Forelimb muscle (tissue), 1 donor: ENCODE measurements at places on chromosomes 4 and X. TPM values are rescaled to one million over a fixed set of nuclear protein-coding genes. Genes with fewer than 3 reads are reported as not detected.

TRAM1L1 gene
- polyA plus RNA-seq = 4.4 TPM

GPRASP2 gene
- 15.5 TPM for polyA plus RNA-seq

TCEAL4 gene
- 78.0 TPM for polyA plus RNA-seq

TMPRSS11D gene
- 0.19 TPM for polyA plus RNA-seq

PPP3CA gene
- polyA plus RNA-seq = 27.5 TPM

DYNLT3 gene
- polyA plus RNA-seq = 9.7 TPM

NEXMIF gene
- 0.33 TPM for polyA plus RNA-seq

MAGIX gene
- 1.9 TPM for polyA plus RNA-seq

MYL5 gene
- 1,014 TPM for polyA plus RNA-seq

GABRE gene
- polyA plus RNA-seq = 51.0 TPM

SRPX gene
- polyA plus RNA-seq = 26.6 TPM

SYP gene
- polyA plus RNA-seq = 1.0 TPM

ARSD gene
- polyA plus RNA-seq = 12.3 TPM

BBS12 gene
- 3.1 TPM for polyA plus RNA-seq

GRK4 gene
- 12.0 TPM for polyA plus RNA-seq

VBP1 gene
- 57.3 TPM for polyA plus RNA-seq

CNKSR2 gene
- 2.1 TPM for polyA plus RNA-seq

PPARGC1A gene
- polyA plus RNA-seq = 7.5 TPM

PAGE5 gene
- polyA plus RNA-seq = not detected

ADH1B gene
- polyA plus RNA-seq = 10.4 TPM

KLHL4 gene
- 11.6 TPM for polyA plus RNA-seq

GYPE gene
- polyA plus RNA-seq = 1.4 TPM

SYNPO2 gene
- polyA plus RNA-seq = 162 TPM

CSN1S1 gene
- polyA plus RNA-seq = not detected

RTL3 gene
- 1.8 TPM for polyA plus RNA-seq

SLC2A9 gene
- 3.4 TPM for polyA plus RNA-seq

TRPC5OS gene
- polyA plus RNA-seq = 0.29 TPM

PTCHD1 gene
- polyA plus RNA-seq = 0.95 TPM

ZNF711 gene
- 30.0 TPM for polyA plus RNA-seq

NLGN3 gene
- 2.9 TPM for polyA plus RNA-seq

AREG gene
- not detected for polyA plus RNA-seq

RNF175 gene
- polyA plus RNA-seq = 0.15 TPM

EXOC1L gene
- not detected for polyA plus RNA-seq

SSX2B gene
- not detected for polyA plus RNA-seq

UGT8 gene
- polyA plus RNA-seq = 0.32 TPM

CENPVL2 gene
- polyA plus RNA-seq = not detected

NRK gene
- polyA plus RNA-seq = 189 TPM
